ENCODE measurements at places on chromosomes 11 and 22.

GRCh38 chr11:91248199-91248807 is 976.3 kb upstream of the FAT3 start:
- DNase-seq = no peak

DNA sequence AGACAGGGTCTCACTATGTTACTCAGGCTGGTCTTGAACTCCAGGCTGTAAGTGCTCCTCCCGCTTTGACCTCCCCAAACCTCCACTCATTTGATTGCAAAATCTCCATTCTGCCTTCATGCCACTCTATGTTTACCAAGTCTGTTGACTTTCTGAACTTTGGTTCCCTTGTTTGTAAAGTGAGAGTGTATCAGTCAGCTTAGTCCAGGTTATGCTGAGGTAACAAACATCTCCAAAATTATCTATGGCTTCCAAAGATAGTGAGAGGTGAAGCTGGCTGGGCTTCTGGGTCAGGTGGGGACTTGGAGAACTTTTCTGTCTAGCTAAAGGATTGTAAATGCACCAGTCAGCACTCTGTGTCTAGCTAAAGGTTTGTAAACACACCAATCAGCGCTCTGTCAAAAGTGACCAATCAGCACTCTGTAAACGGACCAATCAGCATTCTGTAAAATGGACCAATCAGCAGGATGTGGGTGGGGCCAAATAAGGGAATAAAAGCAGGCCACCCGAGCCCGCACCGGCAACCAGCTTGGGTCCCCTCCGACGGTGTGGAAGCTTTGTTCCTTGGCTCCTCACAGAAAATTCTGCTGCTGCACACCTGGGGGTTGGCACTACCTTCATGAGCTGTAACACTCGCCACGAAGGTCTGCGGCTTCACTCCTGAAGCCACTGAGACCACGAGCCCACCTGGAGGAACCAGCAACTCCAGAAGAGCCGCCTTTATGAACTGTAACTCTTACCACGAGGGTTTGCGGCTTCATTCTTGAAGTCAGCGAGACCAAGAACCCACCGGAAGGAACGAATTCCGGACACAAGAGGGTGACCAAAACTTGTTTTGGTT is 109.3 kb downstream of the MIAT start:
- DNase-seq = no peak

DNA sequence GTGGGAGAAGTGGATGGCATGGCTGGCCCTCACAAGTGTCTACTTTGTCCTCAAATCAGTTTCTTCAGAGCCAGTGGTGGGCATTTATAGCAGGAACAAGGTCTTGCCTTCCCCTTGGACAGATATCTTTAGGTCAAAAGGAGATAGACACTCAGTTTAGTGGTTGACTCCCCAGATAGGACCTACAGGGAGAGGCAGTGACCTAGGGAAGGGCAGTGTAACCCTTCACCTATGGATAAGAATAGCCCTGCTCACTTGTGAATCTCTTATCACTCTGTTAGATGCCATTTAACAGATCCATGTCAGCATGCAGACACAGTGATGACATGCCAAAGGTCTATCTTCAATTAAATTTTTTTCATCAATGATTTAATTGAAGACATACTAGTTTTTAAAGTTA is 11.0 kb downstream of the BCO2 start:
- DNase-seq = no peak

GRCh38 chr11:91691872-91692271 is 532.7 kb upstream of the FAT3 start:
- DNase-seq = no peak

- DNase-seq = no peak
Measured at GRCh38 chr22:23306438-23306921, 126.2 kb downstream of the BCR start.

DNA sequence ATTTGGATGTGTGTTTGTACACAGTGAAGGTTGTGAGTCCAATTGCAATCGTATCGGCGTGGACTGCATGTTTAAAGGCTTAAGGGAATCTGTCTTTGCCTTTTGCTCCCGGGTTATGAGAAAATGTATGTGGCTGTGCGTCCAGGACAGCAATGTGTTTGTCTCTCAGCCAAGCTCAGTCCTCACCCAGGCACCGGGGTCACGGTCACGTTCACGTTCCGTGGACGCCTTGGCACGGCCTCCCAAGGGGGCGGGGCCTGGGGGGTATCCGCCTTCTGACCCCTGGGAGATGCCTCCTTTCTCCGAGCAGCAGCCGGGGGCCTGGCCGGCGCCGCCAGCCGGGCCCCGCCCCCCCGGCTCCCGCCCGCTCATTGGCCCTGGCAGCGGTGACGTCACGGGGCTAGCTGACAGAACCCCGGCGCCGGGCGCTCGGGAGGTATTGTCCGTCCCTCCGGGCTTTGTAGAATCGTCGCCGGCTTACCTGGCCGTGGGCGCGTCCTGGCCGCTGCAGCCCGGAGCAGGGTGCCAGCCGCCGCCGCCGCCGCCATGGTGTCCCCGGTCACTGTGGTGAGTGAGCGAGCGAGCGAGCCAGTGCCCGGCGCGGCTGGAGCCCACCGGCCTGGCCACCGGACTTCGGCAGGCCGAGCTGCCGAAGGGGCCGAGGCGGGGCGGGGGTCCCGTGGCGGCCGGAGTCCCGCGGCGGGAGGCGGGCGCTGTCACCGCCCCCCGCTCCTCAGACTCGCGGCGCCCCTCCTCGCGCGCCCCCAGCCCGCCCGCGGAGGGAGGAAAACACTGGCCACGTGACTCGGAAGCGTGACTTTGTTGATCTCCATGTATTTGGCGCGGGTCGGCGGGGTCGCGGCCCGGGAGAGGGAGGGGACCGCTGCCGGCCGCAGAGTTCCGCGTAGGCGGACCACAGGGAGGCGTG is at the start of gene TMEM86A:
Gene TMEM86A, plus strand, starts transcription at position 439 of the 928 bp plus-strand sequence. Its CDS starts 108 bp downstream, at position 547.
- peak; percentile 78 for DNase-seq

DNA sequence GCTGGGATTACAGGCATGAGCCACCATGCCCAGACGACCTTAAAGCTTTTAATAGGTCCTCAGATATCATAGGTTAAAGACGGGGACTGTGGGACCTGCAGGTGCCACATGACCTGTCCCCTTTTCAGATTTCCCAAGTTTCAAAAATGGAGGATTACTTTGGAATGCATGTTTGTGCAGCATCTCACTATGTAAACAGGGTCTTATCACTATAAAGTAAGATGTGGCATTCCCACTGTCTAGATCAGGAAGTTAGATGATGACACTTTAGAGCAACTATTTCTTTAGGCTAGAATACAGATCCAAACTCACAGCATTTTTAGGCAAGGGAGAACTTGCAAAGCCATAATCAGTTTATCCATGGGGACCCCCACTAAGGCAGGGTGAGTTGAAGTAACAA is 92.8 kb downstream of the USP35 start:
- DNase-seq = no peak

DNA sequence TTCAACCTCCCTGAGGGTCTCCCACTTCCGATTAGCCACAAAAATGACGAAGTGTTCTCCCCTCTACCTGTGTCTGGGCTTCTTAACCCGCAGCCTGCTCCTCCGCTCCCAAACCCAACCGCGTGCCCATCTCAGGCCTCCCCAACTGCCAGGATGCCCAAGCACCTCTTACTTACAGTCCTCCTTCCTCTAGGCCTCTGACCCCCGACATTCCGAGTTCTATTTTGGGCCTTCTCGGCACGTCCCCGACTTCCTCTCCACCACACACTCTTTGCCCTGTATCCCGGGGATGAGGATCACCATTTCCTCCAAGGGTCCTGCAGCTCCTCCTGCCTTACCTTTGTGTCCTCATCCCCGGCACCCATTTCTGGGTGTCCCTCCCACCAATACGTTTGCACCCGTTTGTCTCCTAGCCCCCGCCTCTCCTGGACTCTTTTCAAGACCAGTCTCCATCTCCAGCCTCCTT is 388 bp upstream of the MUS81 start:
- DNase-seq = peak; percentile 31

DNA sequence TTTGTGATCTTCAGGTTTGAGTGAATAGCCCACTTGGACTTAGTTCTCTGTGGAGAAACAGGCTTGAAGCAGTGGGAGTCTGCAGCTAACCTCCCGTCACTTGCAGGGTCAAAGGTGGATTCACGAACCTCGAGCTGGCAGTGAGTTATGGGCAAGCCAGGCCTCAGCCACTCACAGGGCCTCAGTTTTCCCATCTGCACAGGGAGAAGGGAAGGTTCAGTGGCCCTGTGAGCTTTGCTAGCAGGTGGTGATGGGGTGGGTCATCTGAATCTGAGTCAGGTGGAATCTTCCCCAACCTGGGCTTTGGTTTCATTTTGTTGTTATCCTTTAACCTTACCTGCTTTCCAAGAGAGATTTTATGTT is 86.6 kb upstream of the GRIK4 start:
- DNase-seq = no peak

DNA sequence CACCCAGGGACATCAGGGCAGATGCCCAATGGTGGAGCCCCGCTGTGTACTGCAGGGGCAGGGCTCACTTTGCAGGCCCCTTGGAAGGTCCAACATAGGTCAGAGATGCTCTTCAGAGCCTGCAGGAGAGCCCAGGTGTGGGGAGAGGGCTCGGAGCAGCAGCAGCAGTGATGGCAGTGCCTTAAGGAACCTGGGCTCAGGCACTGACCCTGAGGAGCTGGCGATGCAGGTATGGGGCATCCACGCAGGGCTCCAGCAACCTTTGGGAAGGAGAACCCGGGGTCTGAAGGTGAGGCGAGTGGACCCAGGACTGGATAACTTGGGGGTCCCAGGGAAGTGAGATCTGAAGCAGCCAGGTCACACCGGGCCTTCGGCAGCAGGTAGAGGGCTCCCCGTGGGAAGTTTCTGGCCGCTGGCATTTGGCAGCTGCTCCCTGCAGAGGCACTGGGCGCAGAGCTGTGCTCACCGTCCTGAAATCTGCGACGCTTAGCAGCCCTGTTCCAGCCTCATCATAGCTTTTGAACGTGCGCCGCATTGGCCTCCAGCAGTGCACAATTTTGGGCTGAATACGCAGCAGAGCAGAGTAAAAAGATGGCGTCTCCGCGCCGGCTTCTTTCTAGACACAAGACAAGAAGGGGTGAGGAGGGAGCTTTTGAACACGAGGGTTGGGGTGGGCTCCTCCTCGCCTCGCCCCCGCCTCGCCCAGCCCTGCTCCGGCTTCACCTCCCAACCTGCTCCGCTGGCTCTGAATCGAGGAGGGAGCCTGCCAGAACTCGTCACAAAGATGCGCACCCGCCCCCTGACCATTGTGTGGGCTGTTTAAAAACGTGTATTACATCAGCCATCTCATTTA is 118.8 kb downstream of the MPPED1 start:
- no peak for DNase-seq

GRCh38 chr11:108973402-108974162 is 308.7 kb downstream of the DDX10 start:
- no peak for DNase-seq

- DNase-seq = no peak
Measured at GRCh38 chr11:31757260-31757835, 53.8 kb downstream of the PAX6 start.

- no peak for DNase-seq
Measured at GRCh38 chr11:67323526-67323925, 20.2 kb downstream of the SSH3 start.

GRCh38 chr22:19110646-19111045 is 11.6 kb downstream of the DGCR2 start:
- no peak for DNase-seq

GRCh38 chr11:111514216-111515031 is at the start of gene HOATZ:
Gene HOATZ (plus strand): TSS chr11:111514778. CDS start chr11:111514785, 7 bp downstream.
- DNase-seq = no peak

GRCh38 chr22:21642584-21643448 is 714 bp downstream of the SDF2L1 start:
- DNase-seq = no peak

- no peak for DNase-seq
Measured at GRCh38 chr22:43376765-43377547, 33.8 kb upstream of the SCUBE1 start.

DNA sequence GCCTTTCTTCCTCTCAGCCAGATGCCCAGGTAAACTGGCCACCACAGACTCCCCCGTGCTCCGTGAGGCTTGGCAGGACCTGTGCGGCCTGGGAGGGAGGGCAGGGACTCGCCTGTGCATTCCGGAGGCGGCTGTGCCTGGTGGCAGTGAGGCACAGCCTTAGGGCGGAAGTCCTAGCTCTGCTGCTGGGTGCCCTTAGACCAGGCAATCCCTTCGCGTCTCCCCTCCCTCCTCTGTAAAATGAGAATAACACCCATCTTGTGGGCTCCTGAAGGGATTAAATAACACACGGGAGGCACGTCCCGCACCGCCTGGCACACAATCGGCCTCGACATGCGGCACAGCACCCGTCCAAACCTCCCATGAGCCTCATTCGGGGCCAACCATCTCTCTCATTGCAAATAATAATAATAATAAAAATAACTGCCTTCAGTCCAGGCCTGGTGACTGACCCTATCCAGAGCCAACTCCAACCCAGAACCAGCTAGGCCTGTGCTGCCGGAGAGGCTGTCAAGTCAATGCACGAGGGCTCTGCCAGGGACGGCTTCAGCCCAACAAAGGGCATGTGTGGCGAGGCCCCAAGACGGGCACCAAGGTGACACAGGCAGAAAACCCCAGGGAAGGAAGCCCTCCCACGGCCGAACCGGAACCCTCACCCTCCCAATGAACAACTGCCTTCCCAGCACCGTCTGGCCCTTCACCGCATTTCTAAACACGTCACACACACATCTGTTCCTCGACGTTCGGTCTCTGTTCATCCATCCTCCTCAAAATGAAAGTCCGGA is 8.2 kb downstream of the LTO1 start:
- no peak for DNase-seq

GRCh38 chr22:46732041-46732379 is 6.0 kb downstream of the CERK start:
- no peak for DNase-seq

GRCh38 chr11:44319170-44319551 is 9.2 kb upstream of the ALX4 start:
- DNase-seq = no peak

- DNase-seq = no peak
Measured at GRCh38 chr11:87306262-87306851, 268.6 kb downstream of the TMEM135 start.

- no peak for DNase-seq
Measured at GRCh38 chr22:23190526-23190925, 10.2 kb downstream of the BCR start.

DNA sequence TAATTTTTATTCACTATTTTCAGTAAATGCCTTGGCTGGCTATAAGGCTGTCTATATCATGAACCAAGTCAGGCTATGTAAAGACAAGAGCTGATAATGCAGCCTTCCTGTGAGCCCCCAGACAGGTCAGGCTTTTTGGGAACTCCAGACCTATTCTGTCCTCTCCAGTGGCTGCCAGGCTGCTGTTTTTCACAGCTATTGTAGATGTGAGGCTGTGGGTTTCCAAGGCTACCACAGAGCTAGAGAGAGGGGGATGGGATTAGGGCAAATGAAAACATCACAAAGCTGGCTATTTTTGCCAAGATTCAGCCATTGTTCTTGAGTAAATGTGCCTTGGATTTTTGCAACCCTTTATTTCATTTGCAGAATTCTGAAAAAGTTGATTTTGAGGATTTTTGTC is 55.7 kb upstream of the SORL1-AS1 start:
- no peak for DNase-seq

GRCh38 chr22:45358127-45358526 is 48.4 kb downstream of the FAM118A start:
- DNase-seq = no peak

All from stimulated activated CD8-positive, alpha-beta memory T cell treated with anti-CD3 and anti-CD28 coated beads, Interleukin-15, amount 100 ng/mL, for 24 hours (primary cell).